Activated CD8-positive, alpha-beta memory T cell treated with anti-CD3 and anti-CD28 coated beads, Interleukin-2, amount 10 ng/mL, durations not matched to agents 7 days and 5 days (primary cell): ENCODE measurements at places on chromosomes 3 and 15.

- DNase-seq = no peak
Measured at GRCh38 chr3:195165790-195166189, 105.2 kb downstream of the XXYLT1 start.

- DNase-seq = no peak
Measured at GRCh38 chr15:35519541-35520149, 26.3 kb downstream of the DPH6 start.

- no peak for DNase-seq
Measured at GRCh38 chr15:63200464-63201249, 11.3 kb downstream of the RAB8B start.

DNA sequence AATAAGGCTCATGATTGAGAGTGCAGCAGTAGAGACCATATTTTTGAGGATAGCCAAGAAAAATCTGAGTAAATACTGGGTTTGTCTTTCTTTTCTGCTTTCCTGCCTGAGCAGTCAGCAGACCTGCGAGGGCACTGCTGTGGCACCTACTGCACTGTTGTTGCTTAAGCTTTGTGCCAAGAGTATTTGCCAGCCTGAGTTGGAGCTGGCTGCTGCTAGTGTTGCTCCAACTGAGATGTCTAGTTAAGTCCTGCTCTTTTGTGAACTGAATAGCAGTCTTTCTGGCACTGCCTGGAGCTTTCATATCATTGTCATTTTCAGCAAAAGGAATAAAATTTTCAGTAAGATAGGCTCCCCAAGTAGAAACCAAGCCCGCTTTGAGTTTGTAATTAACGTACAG, 214.5 kb upstream of the P2RY1 start:
- no peak for DNase-seq

DNA sequence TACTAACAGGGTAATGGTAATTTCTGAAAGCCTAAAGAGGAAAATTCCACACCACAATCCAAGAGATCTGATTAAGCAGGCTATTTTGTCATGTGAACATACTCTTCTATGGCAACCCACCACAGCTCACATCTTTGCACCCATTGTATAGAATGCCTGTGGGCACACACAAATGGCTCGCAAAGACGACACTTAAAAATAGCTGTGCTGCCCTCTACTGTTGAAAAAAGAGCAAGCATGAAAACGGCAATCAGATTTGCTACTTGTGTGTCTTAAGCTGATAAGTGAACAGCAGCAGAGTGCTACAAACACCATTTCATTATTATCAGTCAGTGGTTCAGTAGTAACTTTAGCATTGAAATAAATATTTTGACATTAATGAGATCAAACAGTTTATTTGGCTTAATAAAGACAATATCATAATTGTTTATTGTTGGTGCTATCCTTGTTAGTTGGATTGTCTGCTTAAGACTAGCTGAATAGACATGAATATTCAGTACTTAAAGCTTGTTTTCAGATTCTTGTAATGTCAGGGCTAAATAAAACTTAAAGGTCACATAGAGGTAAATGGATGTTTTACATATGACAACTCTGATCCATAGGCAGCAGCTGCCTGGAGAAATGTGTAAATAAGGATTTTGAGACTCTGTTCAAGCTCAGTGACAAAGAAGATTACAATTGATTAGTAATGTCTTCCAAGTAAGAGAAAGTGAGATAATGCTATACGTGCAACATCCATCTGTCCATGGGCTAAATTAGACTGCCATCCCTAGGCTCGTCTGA, 199.1 kb downstream of the LRRN1 start:
- DNase-seq = peak; percentile 43

- no peak for DNase-seq
Measured at GRCh38 chr3:186097663-186098451, 11.0 kb downstream of the ETV5 start.

DNA sequence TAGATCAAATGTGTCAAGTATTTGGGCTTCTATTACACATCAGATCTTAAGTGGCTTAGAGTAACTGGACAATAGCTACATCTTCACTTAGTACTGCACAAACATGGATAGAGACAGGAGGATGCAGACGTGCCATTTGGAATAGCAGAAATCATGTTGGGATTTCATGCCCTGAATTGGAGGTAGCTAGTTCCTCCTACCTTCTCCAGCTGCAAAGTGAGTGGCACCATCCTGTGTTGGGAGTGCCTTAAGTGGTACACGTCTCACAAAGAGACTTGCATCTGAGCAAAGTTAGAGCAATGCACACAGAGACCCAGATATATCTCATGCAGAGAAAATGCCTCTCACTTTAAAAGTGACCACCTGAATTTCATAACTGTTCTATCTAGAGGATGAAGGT, 136.5 kb downstream of the SSR3 start:
- no peak for DNase-seq

- no peak for DNase-seq
Measured at GRCh38 chr3:188236271-188236670, 82.3 kb downstream of the LPP start.

GRCh38 chr15:70519004-70519365, 244.4 kb downstream of the UACA start:
- no peak for DNase-seq

DNA sequence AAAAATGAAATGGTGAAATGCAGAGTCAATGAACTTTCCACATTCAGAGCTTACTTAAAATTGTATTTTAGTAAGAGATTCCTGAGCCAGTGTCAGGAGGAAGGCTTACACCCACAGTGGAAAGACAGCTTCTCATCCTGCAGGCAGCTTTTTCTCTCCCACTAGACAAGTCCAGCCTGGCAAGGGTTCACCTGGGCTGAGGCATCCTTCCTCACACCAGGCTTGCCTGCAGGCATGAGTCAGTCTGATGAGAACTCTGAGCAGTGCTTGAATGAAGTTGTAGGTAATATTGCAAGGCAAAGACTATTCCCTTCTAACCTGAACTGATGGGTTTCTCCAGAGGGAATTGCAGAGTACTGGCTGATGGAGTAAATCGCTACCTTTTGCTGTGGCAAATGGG, 3.1 kb downstream of the CCR4 start:
- no peak for DNase-seq

DNA sequence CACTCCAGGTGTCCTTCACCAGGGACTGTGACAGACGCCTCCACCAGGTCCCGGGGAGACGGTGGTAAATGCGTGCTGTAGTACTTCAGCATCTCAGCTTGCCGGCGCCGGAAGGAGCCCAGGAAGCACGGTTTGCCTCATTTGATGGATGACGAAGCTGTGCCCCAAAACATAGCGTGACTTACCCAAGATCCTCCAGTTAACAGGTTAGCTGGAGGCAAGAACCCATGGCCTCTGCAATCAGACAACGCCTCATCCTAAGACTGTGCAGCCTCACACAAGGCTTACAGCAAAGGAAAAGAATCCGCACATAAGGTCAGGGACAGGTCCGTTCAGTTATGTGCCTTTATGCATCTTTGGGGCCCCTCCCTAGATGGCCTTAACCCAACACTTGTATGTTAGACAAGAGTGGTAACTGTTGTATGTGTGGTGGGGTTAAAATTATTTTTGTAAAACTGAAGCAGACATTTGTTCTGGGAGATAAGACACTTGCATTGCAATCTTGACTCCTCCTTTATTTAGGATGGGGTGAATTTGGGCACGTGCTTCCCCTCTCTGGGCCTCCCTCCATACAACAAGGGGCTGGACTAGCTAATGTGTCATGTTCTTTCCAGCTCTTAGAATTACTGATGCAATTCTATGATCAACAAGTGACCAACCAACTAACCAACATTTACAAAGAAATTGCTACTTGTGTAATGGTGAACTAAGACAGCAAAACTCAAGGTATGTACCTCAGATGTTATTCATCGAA, 39.4 kb downstream of the VGLL4 start:
- DNase-seq = no peak

DNA sequence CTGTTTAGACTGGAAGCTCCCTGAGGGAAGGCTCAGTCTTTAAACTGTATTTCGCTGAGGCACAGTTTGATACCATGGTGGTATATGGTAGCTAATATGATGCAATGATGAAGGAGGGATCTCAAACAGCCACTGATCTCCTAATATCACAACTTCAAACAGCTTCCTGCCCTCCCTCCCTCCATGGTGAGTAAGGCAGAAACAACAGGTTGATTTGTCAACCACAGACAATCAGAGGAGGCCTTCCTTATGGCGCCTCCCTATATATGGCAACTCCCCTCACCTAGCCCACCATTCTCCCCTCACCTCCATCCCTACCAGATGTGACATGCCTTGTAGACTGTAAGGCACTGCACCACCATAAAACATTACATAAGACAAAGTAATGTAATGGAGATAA, 316.5 kb upstream of the ICE2 start:
- no peak for DNase-seq

GRCh38 chr3:178385280-178385952, 150.8 kb upstream of the KCNMB2 start:
- no peak for DNase-seq

- DNase-seq = no peak
Measured at GRCh38 chr15:23690450-23690852, 3.3 kb upstream of the NDN start.

DNA sequence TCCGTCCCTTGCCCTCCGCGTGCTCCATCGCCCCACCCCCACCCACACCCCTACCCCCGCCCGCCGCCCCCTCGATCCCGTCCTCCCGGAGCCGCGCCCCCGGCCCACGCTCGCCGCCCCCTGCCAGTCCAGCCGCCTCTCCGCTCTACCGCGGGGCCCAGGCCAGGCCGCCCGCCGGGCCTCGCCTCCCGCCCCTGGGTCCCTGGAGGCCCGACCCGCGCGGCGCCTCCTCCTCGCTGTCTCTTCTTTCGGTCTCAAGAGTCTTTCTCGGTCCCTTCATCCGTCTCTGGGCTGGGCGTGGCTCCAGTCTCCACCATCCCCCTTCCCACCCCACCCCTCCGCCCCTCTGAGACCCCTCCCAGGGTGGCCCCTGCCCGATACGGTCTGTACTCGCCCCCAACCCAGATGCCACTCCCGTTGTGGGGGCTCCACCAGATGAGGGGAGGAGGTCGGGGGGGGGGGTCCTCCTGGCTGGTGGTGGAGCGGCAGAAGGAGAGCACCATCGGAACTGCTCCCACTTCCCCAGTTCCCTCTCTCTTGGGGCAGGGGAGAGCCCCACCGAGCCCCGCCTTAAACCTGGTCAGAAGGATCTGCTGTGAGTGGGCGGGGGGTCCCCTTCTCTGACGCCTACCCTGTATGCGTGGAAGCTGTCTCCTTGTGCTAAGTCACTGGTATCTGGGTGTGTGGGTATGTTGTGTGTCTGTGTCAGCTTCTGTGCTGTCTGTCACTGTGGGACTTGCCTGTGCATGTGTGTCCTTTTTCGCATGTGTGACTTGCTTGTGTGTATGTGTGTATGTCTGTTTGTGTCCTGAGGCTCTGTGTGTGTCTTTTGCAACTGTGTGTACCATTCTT, 1.0 kb downstream of the PRKCD start:
- DNase-seq = peak; percentile 50

DNA sequence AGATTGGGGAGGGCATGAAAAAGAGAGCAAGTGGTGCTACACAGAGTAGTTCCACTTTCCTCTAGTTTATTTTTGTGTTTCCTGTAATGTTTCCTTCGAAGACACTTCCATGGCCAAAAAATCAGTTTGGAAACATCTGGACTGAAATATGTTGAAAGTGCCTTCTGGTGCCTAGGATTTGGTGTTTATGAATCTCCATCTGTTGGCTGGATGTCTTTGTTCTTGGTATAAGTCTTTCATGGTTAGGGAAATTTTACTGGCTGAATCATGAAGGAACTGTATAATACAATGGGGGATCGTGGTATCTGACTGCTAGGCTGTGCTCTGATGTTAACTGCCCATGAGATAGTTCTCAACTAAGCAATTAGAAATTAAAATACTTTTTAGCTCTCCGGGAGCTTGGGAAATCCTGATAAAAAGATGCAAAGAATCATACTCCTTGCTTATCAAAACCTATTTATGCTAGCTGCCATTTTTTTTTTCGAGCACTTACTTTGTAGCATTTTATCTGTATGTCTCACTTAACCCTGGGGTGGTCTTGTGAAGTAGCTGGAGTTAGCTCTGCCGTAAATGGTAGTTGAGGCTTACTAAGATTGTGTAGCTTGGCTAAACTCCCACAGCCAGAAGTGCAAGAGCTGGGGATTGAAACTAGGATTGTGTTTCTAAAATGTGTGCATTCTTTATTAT, 21.9 kb downstream of the AKAP13 start:
- no peak for DNase-seq

GRCh38 chr15:91589360-91589759, 264.1 kb upstream of the SLCO3A1 start:
- no peak for DNase-seq

- peak; percentile 40 for DNase-seq
Measured at GRCh38 chr3:124207873-124208485, 216.1 kb upstream of the ROPN1 start.

DNA sequence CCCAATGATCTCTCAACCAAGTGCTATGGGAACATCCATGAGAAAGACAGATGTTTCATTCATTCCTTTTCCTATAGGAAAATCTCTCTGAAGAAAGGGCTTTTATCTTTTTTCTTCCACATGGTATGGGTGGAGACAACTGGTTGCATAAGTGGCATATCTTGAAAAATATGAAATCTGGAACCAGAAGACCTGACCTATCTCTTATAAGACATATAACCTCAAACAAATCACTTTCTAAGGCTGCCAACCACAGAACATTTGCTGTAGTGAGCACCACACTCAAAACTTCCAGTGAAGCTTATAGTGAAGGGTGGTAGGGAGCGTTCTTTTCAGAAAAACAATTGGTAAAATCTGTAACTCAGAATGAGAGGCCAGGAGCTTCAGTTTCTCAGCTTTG, 58.5 kb downstream of the SHQ1 start:
- DNase-seq = no peak

DNA sequence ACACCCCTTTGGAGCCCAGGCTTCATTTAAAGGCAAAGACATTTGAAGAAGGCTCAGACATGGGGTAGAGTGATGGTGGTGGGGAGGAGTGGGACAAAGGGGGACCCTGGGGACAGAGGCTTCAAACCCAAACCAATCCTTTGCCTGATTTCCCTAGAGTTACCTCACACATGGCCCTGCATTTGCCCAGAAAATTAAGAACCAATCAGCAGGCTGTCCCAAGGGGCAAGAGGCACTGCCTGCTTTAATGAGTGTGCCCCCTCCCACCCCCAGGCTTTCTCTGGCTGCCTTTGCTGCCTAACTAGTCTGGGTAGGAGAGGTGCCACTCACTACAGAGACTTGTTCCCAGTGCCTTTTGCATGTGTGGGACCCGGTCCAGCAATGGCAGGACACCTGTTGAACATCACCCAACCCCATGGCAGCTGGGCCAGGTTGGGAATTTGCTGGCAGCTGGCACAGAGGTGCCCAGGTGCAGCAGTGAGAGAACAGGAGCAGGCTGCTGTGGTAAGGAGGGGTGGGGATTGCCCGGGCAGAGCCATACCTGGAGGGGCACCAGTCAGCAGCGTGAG, 38.4 kb downstream of the CCDC33 start:
- DNase-seq = no peak

DNA sequence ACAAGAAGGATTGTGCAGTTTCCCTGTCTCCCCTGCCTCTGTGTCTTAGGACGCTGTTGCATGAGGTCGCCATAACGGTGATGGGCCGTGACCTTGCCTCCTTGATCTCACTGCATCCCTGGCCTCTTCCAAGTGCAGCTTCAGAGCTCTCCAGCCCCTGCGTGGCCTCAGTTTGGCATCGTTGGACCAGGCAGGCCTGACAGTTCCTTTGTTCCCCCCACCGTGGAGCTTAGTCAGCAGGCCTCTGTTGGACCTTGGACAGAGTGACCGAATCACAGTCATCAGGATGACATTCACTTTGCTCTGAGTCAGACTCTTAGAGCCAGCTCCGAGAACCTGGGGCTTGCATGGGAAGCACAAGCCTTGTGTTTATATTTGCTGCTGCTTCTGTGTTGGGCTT, 139.4 kb downstream of the OPA1 start:
- no peak for DNase-seq
